Omental fat pad (tissue), 4 donors: ENCODE measurements at places on chromosomes 2 and 18. TPM values are rescaled to one million over a fixed set of nuclear protein-coding genes. Genes with fewer than 3 reads are reported as not detected.

POTEF gene
- not detected for total RNA-seq

TSPYL6 gene
- total RNA-seq, result 0.32 TPM

NEU2 gene
- total RNA-seq, result not detected

IRS1 gene
- total RNA-seq, result 15.0 TPM

DSG4 gene
- not detected for total RNA-seq

STK39 gene
- 65.0 TPM for total RNA-seq

VWA3B gene
- not detected for total RNA-seq

AQP4 gene
- total RNA-seq, result not detected

CFAP210 gene
- not detected for total RNA-seq

DNA sequence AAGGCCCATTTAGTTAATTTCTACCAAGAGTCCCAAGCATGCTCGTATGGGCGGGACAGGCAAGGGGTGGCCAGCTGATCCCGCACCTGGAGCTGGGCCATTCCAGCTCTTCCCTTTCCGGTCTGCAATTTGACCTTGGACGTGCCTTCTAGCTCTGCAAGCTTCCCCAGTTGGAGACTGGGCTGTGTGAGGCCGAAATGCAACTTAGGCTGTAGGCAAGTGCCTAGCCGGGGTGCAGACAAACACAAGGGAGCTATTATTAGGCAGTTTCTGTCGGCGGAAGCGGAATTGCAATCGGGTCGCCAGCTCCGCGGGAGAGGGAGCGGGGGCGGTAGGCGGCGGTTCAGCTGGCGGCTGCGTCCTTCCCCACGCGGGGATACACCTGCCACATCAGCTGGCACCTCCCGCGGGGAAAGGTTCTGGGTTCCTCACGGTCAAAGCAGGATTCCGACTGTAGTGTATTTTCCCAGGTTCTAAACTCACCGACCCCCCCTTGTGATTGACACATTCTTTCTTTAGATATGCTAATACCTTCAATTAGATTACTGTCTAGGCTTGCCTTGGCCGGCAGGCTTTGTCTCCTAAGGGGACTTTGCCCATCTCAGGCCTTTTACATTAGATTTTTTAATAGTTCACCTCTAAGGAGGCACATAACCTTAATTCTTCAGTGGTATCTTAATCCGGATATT lies 17.1 kb upstream of the ZNF532 start:
- no peak for DNase-seq

- no peak for DNase-seq
Measured at GRCh38 chr18:25247725-25248124, 104.2 kb downstream of the ZNF521 start.

DNA sequence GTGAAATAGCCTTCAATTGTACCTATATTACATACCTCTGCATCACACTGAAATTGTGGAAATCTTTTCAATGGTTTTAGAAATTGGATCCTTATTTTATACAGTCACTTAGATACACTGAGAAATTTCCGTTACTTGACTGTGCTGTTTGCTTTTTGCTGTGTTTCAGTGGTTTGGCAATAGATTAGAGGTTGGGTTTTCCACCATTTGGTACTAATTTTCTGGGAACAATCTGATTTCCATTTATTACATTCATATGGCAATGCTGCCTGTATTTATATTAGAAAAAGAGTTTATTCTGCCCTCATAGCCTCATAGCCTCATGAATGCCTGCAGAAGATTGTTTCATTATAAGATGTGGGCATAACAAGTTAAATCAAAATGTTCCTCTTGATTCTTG lies 285.0 kb downstream of the GULP1 start:
- DNase-seq, result no peak

- DNase-seq, result no peak
Measured at GRCh38 chr2:224579411-224579810, 5.8 kb downstream of the CUL3 start.

GRCh38 chr2:182595650-182596049 lies 120.4 kb upstream of the DNAJC10 start:
- no peak for DNase-seq

DNA sequence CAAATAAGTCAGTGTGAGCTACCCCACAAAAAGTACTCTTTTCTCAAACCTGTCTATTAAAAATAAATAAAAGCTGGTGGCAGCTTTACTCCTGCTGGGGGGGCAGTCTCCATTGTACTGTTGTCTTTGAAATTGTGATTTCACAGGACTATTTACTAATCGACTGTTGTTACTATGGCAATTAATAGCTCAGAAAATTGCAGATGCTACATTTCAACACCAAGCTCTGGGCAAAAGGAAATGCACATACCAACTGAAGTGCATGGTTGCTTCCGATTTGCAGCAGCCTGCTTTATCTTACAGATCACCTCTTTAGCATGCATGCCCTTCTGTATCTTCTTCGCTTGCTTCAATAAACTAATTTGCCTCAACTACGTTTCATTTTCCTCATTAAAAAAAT lies 117.6 kb upstream of the DAPL1 start:
- no peak for DNase-seq

DNA sequence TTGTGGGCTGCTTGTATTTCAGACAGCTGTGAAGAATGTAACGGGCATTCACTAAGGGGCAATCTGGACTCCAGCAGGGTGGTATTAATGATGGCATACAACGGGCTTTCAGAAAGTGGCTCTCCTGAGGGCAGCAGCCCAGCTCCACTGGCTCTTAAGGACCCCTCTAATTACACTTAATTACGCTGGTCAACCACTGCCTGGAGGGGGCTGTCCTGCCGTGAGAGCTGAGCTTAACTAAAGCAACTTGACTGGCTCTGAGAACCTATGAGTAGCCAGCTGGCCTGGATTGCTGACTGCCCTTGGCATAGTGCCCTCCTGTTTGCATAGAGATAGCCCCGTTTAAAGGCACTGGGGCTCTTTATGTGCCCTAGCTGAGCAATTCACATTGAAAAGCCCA lies 3.8 kb downstream of the LIPG start:
- DNase-seq, result no peak

DNA sequence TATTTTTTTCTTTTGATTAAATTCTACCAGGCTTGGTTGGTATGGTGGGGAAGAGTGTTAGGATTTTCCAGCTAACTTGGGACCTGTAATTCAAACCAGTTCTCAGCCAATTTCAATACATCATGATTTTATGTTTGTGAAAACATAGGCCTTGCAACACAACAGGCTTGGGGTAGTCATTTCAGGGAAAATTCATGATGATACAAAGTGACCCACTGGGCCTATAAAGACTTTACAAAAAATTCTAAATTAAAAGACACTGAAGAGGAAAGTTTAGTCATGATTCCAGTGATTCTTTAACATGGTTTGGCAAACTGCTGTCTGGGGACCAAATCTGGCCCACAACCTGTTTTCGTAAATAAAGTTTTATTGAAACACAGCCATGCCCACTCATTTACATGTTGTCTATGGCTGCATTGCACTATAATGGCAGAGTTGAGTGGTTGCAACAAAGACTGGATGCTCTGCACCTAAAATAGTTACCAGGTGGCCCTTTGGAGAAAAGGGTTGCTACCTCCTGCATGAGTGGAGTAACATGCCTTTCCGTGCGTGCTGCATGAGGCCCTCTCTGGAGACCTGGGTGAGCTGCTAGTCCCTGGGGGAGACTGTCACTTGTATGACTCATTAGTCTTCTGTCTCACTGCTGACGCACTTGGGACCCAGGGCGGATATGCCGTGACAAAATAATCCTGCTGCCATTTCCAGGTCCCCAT lies 73.6 kb downstream of the NPAS2 start:
- DNase-seq, result no peak

DNA sequence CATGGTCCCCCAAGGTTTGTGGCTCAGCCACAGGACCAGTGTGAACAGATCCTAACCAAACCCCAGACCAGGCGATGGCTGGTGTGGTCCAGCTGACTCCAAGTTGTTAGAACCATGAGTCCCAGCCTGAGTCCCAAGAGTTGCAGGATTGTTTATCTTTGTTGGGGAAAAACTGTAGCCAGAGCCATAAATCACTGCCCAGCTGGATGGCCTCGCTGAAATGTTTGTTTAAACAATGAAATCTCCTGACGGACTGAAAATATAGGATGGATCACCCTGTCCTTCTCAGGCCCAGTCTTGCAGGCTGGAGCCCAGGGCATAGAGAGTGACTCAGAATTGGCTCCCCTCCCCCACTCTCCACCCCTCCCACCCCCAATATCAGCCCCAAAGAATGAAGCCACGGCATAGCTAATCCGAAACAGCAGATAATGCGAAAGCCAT lies 36.4 kb downstream of the PKDCC start:
- DNase-seq, result no peak

DNA sequence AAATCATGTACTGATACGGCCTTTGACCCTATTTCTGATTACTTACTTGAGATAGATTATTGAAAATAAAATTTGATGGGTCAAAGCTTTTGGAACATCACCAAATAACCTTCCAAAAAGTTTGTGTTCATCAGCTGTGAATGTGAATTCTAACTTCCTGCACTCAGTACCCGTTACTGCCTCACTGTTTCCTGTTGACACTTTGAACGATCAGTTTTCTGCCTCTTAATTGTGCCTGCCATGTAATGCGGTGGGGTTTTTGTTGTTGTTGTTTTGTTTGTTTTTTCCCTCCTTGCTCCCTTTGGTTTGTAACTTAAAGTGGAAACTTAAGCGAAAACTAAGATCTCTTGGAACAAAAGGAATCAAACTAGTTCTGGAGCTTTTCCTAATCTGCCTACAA lies 18.9 kb downstream of the ATG16L1 start:
- DNase-seq, result no peak

- DNase-seq, result no peak
Measured at GRCh38 chr2:172249334-172249733, 146.6 kb upstream of the DLX2 start.

DNA sequence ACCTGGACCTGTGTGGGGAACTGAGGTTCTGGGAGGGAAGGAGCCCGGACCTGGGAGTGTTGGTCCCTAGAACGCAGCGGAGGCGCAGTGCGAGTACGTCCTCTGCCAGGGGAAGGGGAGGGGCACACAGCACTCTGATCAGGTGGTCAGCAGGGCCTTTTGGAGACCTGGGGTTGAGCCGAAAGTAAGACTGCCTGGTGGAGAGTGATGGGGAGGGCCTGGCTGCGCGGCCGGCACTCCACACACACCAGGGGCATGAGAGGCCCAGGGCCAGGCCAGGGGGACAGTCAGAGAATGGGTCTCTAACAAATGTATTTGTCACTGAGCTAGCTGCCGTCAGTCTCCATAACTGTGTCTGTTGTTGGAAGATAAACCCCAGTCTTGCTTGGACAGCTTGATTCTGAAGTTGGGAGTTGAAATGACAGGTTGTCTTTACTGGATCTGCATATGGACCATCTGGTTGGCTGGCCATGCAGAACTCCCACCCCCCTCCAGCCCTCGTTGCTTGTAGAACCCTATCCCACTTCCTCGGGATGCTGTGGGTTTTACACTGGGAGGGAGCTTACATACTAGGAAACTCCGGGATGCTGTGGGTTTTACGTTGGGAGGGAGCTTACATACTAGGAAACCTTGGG lies 75.4 kb upstream of the NFATC1 start:
- DNase-seq, result no peak

DNA sequence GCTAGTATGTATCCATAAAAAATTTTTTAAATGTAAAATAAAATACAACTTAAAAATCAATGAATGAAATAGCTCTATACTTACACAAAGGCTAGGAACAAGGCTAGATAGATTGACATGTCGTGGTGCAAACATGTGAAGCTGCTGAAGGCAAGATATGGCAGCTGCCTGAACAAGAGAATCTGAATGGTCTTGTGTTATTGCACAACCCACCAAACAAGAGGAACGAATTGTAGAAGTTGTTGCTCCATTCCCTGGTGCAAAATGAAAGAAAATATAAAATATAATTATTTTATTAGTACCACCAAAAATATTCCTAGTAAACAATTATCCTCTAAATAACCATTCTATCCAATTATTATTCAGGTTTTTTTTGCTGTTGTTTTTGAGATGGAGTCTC lies 46.4 kb downstream of the HEATR5B start:
- no peak for DNase-seq

GRCh38 chr18:2444201-2444875 lies 127.0 kb downstream of the METTL4 start:
- DNase-seq, result no peak

GRCh38 chr2:43452318-43452731 lies 143.5 kb downstream of the THADA start:
- DNase-seq, result no peak

DNA sequence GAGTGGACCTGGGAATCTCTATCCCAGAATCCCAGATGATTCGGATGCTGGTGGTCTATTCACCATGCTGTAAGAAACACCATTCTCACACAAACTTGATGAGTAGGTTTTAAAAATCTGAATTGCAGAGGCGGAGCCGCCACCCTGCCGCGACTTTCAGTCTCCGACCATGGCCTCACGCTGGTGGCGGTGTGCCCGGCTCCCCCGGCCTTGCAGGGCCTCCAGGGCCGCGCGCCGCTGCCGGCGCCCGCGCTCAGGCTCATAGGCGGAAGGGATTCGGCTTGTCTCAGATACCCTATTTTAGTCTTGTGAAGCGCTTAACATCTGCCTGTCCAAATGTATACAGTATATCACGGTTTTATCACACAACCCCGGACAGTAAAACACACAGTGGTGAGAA lies 2.6 kb upstream of the PPM1B start:
- DNase-seq, result no peak

- DNase-seq, result no peak
Measured at GRCh38 chr2:75920859-75921551, 210.3 kb upstream of the GCFC2 start.

- no peak for DNase-seq
Measured at GRCh38 chr2:53880756-53881155, 21.0 kb upstream of the GPR75 start.

DNA sequence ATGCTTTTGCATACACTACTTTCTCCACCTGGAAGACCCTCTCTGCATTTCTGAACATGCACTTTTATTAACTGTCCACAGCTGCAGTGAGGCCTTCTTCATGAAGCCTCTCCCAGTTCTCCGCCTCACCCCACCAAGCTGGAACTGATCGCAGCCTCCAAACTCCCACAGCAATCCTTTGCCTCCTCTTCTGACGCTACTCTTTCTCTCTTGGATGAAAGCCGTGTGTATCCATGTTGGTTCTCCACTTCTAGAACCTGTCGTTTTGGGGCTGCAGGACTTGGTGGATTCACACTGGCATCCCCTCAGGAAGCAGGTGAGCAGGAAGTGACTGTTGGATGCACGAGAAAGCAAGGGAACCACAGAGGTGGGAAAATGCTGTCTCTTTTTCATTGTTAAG lies 288.6 kb downstream of the MYCN start:
- DNase-seq, result no peak

DNA sequence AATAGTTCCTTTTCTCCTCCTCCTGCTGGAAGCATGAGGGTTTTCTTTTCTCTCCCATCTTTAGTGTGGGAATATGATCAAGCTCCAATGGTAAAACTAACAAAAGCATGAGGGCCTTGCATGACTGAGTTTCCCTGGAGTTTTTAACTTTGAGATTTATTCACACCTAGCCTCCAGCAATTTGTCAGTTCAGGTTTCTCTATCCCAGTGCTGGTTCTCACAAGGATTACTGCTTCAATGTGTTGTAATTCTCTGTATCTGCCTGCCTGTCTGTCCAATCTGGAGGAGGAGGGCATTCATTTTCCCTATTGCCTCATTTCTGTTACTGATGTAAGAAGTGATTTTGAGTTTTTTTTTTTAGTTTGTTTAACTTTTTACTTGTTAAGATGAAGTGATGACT lies 57.6 kb upstream of the RPRM start:
- no peak for DNase-seq
